SJSA1 (cell line): ENCODE measurements at places on chromosomes 4 and X. TPM values are rescaled to one million over a fixed set of nuclear protein-coding genes. Genes with fewer than 3 reads are reported as not detected.
A peak's percentile ranks its signal among the peaks of the same experiment; 100 is the strongest.

DNA sequence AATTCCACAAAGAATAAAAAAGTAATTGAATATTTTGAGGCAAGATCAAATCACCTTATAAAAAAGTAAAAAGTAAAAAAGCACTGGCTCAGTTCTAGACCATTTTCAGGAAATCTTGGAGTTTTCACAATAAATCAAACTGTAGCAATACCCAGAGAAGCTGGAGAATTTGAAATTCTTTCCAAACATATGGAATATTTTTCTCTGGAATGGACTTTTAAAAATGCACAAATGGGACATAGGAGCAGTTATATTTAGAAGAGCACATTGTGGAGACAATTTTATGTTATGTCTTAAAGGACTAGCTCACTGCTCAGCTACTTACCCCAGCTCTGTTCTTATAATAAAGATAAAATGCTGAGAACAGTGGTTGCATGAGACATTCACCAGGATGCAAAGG is 211.9 kb upstream of the KIT start:
- H3K4me3 ChIP-seq: no peak overlapping the region
- no peaks in the 10 kb centered on the region for H3K36me3 ChIP-seq
- DNase-seq: no peak
- H3K27me3 ChIP-seq: no peaks in the 10 kb centered on the region
- no peaks in the 10 kb centered on the region for H3K4me1 ChIP-seq

Gene VGLL1
- not detected in 2 replicates for total RNA-seq

Gene AR
- 13.6 and 14.8 TPM in 2 replicates for total RNA-seq

GRCh38 chr4:164383058-164383357 is 370.9 kb upstream of the SMIM31 start:
- H3K4me1 ChIP-seq: peaks cover 6% of the 10 kb centered on the region; the same call in 1 of the 2 replicates
- no peak for DNase-seq
- peaks cover 22% of the 10 kb centered on the region for H3K27me3 ChIP-seq
- no peak overlapping the region for H3K27ac ChIP-seq
- peak overlapping the region; percentile 28 for H3K4me3 ChIP-seq

Gene GRIA2
- not detected in 2 replicates for total RNA-seq

Gene ARFIP1
- total RNA-seq: 38.1 and 46.4 TPM in 2 replicates

GRCh38 chrX:130173190-130173895 is 1.6 kb downstream of the RAB33A start:
- no peak overlapping the region for H3K4me3 ChIP-seq
- DNase-seq: peak; percentile 52
- no peaks in the 10 kb centered on the region for H3K27me3 ChIP-seq
- H3K36me3 ChIP-seq: no peaks in the 10 kb centered on the region
- peak overlapping the region; percentile 71 for H3K27ac ChIP-seq

- H3K27me3 ChIP-seq: no peaks in the 10 kb centered on the region
- no peak overlapping the region for H3K27ac ChIP-seq
- H3K4me1 ChIP-seq: no peaks in the 10 kb centered on the region
- no peak overlapping the region for H3K4me3 ChIP-seq
- no peaks in the 10 kb centered on the region for H3K36me3 ChIP-seq
These were observed 564.5 kb downstream of the ZNF674 start for GRCh38 chrX:45980726-45981125.

- H3K4me1 ChIP-seq: no peaks in the 10 kb centered on the region
- no peak overlapping the region for H3K27ac ChIP-seq
- H3K27me3 ChIP-seq: no peaks in the 10 kb centered on the region
These were observed 472.1 kb downstream of the NLGN4X start for GRCh38 chrX:5756616-5757015.

Gene ADAMTS3
- 0.45 and 0.81 TPM in 2 replicates for total RNA-seq
